ENCODE measurements at places on chromosomes 12 and 14.
A peak's percentile ranks its signal among the peaks of the same experiment; 100 is the strongest.

DNA sequence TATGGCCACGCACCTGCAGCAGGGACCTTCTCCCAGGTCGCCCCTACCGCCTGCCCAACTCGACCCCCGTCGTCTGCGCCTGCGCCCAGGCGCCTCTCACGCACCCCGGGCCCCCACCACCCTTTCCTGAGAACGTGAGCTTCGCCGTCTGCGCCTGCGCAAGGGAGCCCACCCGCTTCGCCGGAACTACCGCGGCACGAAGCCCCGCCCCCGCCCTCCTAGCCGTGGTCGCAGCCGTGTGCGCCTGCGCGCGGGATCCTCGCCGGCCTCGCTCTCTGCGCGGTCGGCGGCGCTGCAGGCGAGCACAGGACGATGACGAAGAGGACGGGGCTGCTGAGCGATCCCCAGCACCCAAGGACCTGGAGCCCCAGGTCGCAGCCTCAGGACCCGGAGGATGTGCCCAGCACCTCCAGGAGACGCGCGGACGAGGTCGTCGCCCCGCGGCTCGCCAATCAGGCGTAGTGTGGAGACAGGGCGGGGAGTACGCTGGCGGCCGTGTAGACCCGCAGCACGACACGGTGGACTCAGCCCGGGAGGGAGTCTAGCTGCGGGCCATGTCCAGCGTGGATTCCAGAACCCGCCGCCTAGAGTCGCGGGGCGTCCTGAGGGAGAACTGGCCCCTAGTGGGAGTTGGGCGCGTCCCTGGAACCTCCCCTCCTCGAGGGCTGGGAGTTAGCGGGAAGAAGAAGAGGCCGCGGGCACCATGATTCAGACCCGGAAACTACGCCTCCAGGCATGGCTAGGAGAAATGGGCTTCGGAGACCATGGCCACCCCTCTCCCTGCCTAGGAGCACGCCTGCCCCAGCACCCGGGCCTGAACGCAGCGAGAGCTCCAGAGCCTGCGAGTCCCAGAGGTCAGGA lies 1120.8 kb upstream of the TMEM132C start:
- no peak for DNase-seq

DNA sequence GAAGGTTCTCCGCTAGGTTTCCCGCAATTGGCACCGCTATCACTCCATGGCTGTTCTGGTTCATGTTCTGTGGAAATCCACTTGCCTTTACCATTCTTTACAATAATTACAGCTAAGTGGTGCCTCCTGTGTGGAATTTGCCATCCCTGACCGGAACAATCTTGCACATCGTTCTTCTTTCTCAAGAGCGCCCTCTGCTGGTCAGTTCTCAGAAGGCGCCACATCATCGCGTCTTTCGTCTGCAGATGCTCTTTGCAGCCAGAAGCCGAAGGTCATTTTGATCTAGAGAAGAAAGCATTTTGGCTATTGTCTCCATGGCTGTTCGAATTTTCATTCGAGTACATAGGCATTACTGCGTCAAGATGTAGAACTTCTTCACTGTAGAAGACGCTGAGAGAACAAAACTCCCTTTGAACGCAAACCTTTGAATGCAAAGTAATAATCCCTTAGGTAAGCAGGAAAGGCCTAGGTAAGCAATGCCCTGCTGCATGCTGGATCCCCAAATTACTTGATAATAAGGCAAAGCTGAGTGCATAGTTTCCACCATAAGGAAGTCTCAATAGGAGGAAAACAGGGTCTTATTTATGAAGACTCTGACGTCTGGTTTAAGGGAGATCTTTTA lies 10.1 kb upstream of the RTRAF start:
- DNase-seq: peak; percentile 46

DNA sequence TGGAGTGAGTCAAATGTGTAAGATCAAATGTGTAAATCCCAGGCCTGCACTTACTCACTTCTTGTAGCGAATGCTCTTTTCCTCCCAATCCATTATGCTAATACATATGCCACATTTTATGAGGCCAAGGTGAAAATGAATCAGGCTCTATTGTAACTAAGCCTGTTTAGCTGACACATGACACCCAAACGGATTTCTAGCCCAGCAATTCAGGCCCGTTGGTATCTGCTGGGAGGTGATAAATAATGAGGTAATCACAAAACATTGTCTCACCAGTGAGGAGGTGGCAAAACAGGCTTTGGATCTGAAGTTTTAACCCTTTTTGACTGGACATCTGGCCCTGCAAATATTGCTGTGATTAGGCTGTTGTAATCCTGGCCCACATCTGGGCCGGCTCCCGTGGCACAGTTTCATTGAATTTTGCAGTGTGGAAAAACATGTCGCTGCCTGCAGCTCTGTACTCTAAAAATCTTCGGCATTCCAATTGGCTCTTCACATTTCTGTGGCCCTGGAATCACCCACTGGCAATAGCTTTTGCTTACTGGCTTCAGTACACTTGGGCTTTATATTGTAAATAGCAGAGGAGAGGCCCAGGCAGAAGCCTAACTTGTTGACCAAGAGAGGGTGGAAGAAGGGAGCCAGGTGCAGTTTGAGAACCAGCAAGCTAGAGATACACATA lies 106.1 kb downstream of the PAX9 start:
- no peak for DNase-seq

DNA sequence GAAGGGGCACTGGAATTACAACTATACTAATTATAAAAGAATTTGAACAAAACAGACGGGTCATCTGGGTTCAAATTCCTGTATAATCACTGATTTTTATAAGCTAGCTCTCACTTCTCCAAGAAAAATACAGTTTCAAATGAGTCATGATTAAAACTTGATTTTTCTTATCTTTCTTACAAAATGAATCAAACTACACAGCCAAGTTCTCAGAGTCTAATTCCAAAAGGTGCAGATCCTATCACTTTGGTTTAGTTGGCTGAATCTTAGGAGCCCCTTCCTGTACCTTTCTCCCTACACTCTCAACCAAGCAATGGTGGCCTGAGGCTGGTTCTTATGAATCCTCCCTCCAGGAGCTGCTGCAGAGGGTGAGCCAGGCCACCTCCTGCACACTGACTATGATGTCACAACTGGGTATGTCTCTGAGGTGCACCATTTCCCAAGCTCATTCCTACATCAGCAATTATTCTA lies 43.8 kb upstream of the BMP4 start:
- peak; percentile 31 for DNase-seq

- DNase-seq: no peak
These were observed 182.6 kb downstream of the PIK3C2G start for GRCh38 chr12:18443768-18444437.

DNA sequence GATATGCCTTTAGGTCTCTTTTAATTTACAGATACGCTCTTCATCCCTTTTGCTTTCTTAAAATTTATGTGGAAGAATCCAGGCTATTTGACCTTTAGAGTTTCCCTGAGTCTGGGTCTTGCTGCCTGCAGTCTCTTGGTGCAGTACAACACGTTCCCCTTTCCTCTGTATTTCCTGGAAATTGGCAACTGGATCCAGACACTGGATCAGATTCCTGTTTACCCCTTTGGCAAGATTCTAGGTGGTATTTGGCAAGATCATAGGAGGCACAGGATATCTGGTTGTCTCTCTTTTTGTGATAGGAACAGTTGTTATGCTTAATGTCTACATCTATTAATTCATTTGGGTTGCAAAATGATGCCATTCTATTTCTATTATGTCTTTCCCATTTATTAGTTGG lies 187.8 kb upstream of the ARHGAP5 start:
- DNase-seq: no peak

DNA sequence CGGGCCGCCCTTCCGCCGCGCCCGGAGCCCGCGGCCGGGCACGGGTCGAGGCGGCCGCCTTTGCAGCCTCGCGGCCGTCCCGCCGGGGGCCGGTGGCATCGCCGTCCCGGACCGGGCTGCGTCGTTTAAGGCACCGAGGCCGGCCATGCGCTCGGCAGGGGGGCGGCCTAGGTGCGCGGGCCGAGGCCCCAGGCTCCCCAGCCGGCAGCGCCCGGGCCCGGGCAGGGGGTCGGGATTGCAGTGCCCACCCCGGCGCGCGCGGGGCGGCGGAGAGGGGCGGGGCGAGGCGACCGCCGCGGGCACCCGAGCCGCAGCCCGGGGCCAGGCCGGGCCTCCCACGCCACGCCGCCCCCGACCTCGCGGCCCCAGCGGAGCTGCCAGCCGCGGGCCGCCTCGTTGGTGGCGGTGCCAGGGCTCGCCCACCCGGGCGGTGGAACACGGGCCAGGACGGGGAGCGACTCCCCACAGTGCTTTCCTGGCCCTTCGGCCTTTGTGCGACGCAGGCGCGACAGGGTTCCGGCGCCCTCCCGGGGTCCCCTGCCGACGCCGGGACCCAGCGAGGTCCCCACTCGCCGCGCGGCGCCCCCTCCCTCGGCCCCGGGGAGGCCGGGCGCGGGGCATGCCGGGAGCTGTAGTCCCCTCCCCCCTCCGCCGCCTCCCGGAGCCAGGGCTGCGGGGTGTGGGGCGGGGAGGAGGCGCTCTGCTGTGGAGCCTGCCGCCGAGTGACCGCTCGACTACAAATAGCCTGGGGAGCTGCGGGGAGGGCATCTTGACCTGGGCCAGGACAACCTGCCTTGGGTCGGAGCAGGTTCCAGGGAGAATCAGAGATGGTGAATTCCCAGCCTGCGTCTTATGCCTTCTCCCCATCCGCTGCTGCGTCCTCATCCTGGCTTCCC lies 769 bp downstream of the FKBP4 start:
- peak; percentile 66 for DNase-seq

DNA sequence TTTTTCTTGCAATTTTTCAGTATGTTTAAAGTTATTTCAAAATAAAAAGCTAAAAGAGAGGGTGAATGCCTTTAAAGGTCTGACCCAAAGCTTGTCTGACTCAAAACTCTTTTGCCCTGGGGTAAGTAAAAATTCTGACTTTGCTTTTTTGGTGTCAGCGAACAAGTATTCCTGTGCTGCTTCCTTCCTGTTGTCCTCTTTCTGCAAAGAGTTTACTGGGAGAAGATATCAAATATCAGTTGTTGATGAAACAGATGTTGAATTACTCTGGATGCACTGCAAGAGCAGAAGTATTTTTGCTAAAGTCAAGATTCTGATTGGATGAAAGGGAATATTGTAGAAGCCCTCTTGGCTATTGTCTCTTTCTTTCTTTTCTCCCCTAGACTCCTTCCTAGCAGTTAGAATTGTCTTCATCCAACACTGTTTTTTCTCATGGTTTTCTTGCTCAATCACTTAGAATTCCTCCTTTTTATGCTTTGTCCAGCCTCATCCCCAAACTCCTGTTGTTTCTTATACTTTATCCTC lies 62.0 kb downstream of the DACT1 start:
- DNase-seq: no peak

- no peak for DNase-seq
These were observed 46.1 kb downstream of the KIF26A start for GRCh38 chr14:104184506-104184905.

Data from Caki2 (cell line).